ENCODE measurements at places on chromosomes 12 and 14. TPM values are rescaled to one million over a fixed set of nuclear protein-coding genes. Genes with fewer than 3 reads are reported as not detected.

The PZP gene
- polyA plus RNA-seq = 0.93 TPM

The DDX55 gene
- 37.5 TPM for polyA plus RNA-seq

The SERPINA3 gene
- polyA plus RNA-seq = 0.21 TPM

The CCND2 gene
- polyA plus RNA-seq = 65.4 TPM

The CMAS gene
- 50.2 TPM for polyA plus RNA-seq

The ABHD4 gene
- 53.6 TPM for polyA plus RNA-seq

The RABGGTA gene
- 31.1 TPM for polyA plus RNA-seq

The HHIPL1 gene
- 2.6 TPM for polyA plus RNA-seq

The ORAI1 gene
- 11.3 TPM for polyA plus RNA-seq

The RTN1 gene
- polyA plus RNA-seq = 3.8 TPM

DNA sequence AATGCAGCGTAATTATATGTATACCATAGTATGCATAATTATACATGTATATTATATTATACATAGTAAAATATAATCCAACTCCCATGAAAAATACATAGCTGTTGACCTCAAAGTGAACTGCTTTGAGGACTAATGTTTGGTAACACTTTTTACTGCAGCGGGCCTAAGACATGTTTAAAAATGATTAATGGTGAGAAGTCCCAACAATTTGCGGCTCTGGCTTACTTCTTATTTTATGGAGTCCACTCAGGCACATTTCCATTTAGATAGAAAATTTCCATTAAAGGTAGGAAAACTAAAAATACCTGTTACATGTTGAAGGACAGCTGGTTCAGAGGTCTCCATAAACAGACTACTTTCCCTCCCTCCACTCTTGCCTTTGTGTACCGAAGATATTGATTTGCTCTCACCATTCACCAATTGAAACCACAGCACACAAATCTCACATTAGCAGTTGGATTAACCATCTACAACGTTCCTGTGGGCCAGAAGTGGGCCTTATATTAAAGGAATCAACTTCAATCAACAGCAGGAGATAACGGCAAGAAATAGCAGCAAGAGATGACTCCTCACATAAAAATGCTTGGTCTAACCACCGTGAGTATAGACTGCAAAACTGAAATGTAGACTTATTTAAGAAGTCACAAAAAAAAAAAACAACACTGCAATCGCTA is 14.1 kb upstream of the NT5DC3 start:
- DNase-seq = no peak

DNA sequence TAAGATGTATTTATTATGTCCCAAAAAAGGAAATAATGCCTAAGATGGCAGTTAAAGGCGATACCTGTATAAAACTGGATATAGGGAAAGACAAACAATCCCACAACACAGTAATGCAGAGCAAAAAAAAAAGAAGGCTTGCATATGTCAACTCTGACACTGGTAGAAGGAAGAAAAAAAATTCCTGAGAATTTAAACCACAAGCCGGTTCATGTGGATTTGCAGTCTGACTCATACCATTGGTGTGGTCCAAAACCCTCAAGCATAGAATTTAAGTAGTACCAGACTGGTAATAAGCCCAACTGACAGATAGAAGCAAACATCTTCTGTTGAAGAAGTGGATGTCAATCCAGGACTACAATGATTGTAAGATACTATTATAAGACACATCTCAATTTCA is 7.2 kb downstream of the DNAI7 start:
- DNase-seq = no peak

DNA sequence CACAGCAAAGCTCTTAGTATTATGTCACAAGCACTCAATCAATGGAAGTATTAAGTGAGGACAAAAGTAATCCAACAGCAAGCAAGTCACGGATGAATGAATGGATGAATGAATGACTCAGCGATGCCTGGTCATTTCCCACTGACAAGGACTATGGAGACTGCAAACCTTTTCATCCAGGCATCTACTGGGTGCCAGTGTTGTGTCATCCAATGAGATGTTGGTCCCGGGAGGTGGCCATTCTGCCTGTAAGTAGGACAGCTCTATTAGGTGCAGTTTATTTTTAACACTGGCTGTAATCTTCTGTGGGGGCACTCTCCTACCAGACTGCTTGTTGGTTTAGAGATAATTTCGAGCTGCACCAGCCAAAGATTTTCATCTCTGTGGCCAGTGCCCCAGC is 39.4 kb downstream of the STAB2 start:
- no peak for DNase-seq

DNA sequence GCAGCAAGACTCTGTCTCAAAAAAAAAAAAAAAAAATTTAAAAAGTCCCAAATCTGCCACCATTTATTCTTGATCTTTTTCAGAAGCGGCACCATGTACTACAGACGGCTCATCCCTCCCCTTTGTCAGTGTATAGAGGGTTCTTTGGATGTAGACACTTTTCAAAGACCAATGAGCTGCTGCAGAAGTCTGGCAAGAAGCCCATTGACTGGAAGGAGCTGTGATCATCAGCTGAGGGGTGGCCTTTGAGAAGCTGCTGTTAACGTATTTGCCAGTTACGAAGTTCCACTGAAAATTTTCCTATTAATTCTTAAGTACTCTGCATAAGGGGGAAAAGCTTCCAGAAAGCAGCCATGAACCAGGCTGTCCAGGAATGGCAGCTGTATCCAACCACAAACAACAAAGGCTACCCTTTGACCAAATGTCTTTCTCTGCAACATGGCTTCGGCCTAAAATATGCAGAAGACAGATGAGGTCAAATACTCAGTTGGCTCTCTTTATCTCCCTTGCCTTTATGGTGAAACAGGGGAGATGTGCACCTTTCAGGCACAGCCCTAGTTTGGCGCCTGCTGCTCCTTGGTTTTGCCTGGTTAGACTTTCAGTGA is 6.5 kb upstream of the ACACB start:
- no peak for DNase-seq

- DNase-seq = no peak
Observed at GRCh38 chr14:36346052-36346451, 25.6 kb upstream of the MBIP start.

DNA sequence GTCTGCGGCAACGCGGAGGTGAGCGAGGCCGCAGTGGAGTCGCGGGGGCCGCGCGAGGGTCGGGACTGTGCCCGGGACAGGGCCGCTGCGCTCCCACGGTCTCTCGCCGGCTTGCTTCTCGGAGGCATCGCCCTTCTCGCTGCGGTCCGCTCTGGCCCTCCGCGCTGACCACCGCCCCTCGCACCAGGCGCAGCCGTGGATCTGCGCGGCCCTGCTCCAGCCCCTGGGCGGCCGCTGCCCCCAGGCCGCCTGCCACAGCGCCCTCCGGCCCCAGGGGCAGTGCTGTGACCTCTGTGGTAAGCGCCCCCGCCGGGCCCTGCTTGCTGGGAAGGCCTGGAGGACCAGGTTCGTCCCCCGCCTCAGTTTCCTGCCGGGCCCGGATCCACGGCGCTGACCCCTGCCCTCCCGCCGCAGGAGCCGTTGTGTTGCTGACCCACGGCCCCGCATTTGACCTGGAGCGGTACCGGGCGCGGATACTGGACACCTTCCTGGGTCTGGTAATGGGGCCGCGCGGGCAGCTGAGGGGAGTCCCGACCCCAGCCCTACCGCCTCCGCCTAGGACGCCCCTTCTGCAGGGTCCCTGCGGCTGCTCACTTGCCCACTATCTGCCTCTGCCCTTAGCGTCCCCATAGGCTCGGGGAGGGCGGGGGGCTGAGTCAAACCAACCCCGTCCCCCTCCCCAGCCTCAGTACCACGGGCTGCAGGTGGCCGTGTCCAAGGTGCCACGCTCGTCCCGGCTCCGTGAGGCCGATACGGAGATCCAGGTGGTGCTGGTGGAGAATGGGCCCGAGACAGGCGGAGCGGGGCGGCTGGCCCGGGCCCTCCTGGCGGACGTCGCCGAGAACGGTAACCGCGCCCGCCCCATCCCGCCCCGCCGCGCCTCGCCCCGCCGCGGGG is 7.0 kb downstream of the AMN start:
- no peak for DNase-seq

- DNase-seq = no peak
Observed at GRCh38 chr12:125263385-125263784, 198.2 kb downstream of the AACS start.

GRCh38 chr14:65318636-65319506 is 93.7 kb upstream of the FUT8 start:
- no peak for DNase-seq

DNA sequence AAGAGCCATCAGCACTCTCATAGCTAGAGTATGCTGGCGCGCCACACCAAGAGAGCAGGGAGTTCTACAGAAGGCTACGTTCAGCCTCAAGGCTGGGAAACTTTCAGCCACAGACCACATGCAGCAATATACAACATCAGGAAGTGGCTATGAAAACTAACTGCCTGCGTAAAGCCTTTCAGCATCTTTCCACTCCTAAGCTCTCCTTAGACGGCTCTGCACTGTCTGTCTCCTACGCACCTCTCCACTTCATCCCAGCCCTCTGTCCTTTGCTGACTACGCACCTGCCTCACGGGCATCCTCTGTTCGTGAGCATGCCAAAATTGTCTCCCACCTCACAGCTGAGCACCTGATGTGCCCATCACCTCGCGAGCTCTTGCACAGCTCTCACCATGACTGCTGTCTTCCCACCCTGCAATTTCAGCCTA is 9.7 kb downstream of the MPHOSPH9 start:
- DNase-seq = no peak

- no peak for DNase-seq
Observed at GRCh38 chr12:2627835-2628191, 167.0 kb upstream of the FKBP4 start.

GRCh38 chr12:31736472-31736871 is 7.7 kb upstream of the AMN1 start:
- DNase-seq = no peak

DNA sequence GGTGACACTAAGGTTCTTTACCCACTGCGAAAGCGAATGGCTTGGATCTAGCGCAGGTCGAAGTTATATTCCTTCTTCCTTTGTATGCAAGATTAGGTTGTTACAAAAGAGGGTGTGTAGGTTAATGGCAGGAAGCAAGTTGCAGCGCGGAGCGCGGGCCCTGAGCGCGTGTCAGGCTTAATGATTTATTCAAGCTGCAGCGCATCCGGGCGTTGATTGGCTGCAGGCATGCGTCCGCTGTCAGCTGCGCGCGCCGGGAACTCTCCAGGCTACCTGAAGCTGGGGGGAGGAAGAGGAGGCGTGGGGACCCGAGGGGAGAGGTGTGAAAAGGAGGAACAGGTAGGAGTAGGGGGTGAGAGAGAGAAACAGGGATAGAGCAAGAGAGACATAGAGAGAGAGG is 7.4 kb downstream of the ASCL1 start:
- DNase-seq = no peak

DNA sequence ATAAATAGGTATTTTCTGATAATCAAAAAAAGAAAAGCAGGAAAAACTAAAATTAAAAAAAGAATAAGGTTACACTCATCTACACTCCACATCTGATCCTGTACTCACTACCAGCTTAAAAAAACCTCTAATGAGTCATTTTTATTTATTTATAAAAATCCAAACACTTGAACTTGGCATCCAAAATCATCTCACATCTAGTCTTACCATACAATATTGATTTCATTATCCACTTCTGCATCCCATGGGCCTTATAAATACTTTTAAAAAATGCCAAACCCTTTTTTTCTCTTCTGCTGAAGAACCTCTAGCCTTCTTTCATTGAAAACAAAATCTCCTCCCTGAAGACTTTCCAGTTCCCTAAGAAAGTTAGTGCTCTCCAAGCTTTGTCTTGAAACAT is 109.7 kb downstream of the TMTC3 start:
- no peak for DNase-seq

DNA sequence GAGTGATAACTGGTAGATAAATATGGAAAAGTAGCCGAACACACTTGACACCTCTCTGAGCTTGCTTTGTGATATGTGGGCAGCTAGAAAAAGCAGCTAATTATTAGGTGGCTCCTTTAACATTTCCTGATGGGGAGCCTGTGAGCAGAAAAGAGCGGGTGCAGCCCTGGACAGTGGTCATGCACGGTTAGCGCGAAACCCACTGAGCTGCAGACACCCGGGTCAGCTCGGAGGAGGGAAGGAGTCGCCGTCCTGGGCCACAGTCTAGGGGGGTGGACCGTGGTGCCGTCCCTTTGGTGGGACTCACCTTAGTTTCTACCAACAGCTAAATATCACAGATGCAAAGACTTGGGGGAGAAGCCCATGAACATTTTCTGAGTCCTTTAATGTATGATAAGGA is 6.6 kb downstream of the COA8 start:
- DNase-seq = no peak

DNA sequence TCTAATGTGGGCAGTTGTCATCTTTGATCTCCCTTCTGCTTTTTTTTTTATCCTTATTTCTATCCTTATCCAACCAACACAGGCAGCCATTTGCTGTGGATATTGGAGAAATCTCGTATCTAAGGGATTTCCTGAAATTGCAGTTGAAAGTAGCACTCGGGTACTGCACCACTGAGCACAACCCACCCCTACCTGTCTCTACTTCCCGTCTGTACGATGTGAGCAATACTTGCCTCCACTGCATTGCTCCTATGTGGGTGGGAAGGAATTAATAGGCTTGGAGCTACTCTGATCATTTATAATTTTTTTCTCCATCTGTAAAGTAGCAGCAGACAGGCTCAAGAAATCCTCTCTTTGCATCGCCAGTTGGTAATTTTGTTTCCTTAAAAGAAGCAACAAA is 300.4 kb downstream of the SNAPC1 start:
- DNase-seq = no peak

DNA sequence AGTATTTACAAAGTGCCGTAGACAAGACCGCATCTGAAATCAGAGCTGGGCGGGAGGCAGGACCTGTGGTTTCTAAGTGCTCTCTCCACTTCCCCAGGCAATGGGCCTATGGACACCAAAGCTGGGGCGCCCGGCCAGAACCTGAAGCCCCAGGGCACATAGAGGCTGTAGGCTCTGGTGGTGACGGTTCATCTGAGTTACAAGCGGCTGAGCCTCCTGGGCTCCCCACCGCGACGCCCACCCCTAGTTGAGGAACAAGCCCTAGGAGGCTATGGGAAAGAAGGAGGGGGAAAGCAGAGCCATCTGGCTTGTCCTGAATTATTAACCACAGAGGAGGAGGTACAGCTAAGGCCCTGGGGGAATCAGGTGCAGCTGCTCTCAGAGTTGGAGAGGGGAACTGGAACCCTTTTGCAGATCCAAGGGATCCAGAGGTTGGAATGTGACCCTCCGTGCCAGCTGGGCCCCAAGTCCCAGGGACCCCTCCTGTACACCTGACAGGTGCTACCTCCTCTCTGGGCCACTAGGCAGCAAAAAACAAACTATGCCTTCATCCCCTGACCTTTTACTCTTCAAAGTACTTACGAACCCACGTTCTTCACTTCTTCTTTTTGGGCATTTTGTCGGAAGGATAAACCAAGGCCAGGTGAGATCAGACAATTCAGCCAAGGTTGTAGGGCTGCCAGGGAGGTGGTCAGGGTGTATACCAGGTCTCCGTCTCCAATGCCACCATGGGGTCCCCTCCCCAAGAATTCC is 77.2 kb downstream of the ARL6IP4 start:
- no peak for DNase-seq

- no peak for DNase-seq
Observed at GRCh38 chr12:1013618-1014489, 22.8 kb downstream of the ERC1 start.

- DNase-seq = no peak
Observed at GRCh38 chr14:74034572-74034971, 15.4 kb downstream of the BBOF1 start.

DNA sequence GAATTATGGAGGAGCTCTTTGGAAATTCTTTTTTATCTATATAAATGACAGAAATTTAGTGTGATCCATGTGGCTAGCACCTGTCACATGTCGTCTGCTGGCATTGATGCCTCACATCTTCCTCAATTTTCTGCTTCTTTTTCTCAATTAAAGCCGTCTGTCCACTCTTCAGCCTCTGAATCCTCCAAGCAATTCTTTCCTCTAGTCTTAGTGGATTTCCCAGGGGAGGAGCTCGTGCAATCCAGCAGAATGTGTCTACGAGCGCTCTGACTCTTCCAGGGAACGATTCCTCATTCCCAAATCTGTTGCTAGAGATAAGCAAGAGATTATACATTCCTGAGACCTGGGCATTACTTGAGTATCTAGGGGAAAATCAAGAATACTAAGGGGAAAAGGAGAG is 176.6 kb downstream of the EMP1 start:
- DNase-seq = no peak

All from left renal cortex interstitium (tissue), 4 donors.